Stimulated activated naive CD8-positive, alpha-beta T cell treated with anti-CD3 and anti-CD28 coated beads, Interleukin-15, Interleukin-2, amounts not matched to agents 100 U/mL and 50 U/mL, for 24 hours (primary cell): ENCODE measurements at places on chromosomes 7 and 10.

GRCh38 chr7:121874298-121874697 is 1.3 kb downstream of the PTPRZ1 start:
- no peak for DNase-seq

- no peak for DNase-seq
These were observed 24.2 kb upstream of the PRR15 start for GRCh38 chr7:29539471-29539870.

- peak; percentile 82 for DNase-seq
These were observed 46.2 kb downstream of the RGS10 start for GRCh38 chr10:119496273-119496672.

- peak; percentile 74 for DNase-seq
These were observed 50.6 kb upstream of the ITGB1 start for GRCh38 chr10:33008499-33009243.

GRCh38 chr10:4561296-4561695 is 264.7 kb upstream of the AKR1E2 start:
- no peak for DNase-seq

GRCh38 chr7:35652124-35652523 is 42.8 kb downstream of the HERPUD2 start:
- DNase-seq: peak; percentile 43

GRCh38 chr7:141436139-141436538 is 115.1 kb upstream of the AGK start:
- no peak for DNase-seq

- no peak for DNase-seq
These were observed 12.4 kb downstream of the FOXL3 start for GRCh38 chr7:302054-302992.

- no peak for DNase-seq
These were observed 99.2 kb upstream of the PDCD4 start for GRCh38 chr10:110772454-110773025.

DNA sequence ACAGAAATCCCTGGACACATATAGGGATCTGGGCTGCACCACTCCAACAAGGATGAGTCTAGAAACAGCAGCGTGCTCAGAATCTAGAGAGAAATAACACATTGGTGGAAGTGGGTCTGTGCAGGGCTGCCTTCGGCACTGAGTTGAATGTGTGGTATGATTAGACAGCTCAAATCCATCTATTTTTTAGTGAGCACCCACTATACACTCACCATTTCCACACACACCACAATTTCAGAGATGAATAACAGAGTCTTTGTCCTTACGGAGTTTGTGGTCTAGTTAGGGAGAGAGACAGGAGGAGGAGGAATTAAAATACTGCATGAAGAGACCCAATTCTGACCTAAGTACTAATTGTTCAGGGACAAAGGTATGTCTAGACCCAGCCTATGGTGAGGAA is 44.2 kb downstream of the JAZF1 start:
- no peak for DNase-seq

DNA sequence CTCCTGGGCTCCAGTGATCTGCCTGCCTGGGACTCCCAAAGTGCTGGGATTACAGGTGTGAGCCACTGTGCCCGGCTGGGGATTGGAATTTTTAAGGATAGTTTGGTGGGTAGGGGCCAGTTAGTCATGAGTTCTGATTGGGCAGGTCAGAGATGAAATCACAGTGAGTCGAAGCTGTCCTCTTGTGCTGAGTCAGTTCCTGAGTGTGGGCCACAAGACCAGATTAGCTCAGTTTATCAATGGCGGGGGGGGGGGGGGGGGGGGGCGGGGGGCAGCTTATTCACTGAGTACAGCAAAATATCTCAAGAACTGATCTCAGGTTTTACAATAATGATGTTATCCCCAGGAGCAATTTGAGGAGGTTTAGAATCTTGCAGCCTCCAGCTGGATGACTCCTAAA is 11.6 kb upstream of the ERCC6 start:
- no peak for DNase-seq

DNA sequence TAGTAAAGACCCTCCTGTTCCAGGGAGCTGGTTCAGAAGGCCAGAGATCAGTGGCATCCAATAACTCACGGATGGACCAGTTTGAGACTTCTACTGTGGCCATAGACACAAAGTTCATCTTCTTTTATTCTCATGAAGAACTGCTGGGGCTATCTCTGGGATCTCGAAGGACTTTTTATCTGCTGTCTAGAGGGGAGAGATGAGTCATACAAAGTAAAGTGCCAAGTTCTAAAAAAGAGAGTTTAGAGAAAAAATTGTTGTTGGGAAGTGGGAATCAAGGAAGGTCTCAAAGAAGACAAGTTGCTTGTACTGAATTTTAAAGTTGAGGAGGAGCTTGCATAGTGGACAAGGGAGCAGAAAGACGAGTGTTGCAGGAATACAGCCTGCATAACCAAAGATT is 8.0 kb upstream of the FAM221A start:
- DNase-seq: no peak

DNA sequence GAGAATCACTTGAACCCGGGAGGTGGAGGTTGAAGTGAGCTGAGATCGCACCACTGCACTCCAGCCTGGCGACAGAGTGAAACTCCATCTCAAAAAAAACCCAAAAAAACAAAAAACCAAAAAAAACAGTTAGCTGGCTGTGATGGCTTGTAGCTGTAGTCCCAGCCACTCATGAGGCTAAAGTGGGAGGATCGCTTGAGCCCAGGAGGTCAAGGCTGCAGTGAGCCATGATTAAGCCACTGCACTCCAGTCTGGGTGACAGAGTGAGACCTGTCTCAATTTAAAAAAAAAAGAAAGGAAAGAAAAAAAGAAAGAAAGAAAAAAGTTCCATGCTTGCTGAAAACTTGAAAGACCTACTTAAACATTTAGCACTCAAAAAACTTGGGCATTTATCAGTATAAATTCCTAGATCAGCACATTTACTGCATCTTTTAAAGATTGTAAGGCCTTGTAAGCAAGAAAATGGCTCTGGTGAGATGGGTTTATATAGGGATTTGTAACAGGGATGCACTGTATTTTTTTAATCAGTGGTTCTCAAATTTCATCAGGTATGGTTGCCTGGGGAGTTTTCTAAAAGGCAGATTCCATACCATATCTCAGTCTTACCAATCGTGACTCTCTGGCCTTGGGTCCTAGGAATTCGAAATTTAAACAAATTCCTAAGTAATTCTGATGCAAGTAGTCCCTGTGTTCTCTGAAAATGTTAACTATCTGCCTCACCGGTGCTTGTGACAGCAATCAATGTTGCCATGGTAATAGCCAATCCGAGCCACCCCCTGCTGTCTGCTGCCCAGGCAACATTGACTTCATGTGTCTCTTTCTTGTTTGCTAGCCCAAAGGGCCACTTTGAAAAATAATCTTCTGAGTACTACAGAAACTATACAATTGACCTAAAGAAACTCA is 11.5 kb upstream of the NT5C2 start:
- DNase-seq: no peak

DNA sequence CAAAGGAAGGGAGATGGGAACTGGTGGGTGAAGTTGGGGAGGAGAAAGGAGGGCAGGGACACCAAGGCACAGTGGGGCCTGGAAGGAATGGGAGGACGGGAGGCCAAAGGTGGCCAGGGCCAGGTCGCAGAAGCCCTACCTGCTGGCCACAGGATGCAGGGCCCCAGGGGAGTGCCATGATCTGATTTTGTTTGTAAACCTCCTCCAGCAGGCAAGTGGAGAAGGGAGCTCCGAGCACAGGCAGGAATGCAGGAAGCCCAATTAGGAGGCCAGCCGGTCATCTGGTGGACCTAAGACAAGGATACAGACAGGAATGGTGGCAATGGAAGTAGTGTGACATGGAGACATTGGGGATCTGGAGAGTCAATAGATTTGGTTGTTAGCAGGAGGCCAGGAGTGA is 107.0 kb upstream of the ZMIZ1 start:
- DNase-seq: no peak

DNA sequence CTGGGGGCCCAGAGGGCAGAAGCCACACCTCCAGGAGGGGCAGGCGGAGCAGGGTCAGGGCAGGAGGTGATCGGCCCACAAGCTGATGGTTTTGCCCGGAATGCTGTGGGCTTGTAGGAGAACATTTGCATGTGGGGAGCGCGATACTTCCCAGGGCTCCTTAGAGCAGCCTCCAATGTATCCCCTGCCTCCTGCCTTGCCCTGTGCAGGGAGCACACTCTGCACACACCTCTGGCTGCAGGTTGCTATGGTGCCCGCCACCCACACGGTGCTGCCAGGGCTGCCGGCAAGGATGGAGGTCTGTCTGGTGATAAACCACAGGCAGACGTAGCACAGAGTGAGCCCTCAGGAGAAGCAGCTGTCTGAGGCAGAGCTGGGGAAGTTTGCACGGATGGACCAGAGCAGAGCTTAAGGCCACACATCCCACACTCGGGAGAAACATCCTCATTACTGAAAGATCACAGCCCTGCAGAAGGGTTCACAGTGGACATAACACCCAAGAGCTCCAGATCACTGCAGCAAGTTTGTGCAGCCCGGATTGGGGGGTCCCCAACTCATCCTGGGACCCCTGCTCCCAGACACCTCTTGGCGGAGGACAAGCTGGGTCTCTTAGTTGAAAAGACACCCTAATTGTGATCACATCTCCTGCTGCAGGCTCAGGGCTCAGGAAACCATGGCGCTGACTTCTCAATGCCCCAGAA is 41.8 kb downstream of the VIPR2 start:
- no peak for DNase-seq

DNA sequence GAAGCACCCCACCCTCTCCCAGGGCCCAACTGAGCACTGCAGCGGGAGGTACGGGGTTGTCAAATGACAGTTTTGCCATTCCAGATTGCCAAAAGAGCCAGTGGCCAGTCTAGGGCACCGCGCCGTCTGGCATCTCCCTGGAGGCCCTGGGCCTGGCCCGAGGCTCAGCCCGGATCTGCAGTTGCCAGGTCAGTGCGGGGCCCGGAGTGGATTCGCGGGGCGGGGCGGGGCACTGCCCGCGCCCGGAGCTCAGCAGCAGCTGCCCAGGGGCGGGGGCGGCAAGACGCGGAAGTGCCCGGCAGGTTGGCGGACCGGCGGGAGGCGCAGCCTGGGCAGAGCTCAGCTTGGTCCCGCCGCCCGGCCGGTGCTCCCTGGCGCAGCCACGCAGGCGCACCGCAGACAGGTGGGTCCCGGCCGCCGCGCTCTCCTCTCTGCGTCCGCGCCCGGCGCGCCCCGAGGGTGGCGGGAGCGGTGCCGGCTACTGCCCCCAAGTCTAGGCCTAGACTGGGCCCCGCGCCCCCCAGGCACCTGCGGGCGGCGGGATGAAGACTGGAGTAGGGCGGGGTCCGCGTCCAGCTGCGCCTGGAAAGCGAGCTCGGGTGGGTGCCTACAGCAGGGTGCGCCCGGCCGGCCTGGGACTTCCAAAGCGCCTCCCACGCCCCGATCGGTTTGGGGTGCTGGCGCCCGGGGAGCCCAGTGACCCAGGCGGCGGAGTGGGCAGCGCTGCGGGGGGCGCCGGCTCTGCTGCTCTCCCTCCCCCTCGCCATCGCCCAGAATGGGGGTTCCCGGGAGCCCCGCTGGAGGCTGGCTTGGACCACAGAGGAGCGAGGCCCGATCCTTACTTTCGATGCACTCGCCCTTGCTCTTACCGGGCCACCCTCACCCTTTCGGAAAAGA is at the start of gene IRF5:
TSS of gene IRF5 (plus strand) at position 281 of the 897 bp plus-strand sequence. CDS start 4,155 bp downstream, outside the sequence.
- DNase-seq: peak; percentile 43

DNA sequence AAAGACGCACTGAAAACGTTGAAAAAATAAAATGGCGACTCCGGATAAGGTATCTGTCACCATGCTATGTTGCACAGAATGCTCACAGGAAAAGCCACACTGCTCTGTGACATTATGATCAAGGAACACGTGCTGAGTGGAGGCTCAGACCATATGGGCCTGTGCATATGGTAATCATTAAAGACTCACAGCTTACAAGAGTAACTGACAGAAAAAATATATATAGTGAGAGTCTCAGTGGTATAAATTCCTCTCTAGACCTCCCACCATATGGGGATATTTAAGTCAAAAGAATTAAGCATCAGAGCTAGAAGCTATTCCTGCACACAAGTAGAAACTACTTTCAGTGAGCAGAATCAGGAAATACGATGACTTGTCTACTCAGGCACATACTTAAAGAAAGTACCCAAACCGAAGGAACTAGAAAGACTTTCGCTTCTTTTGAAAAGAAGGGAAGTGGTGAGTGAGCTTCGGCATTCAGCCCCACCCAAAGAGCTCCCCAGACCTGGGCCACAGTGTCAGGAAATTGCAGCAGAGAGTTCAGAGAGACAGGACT is 65.1 kb upstream of the MPP7 start:
- DNase-seq: peak; percentile 56

GRCh38 chr10:93757801-93758507 is at the start of gene LGI1:
Gene LGI1 (plus strand): TSS chr10:93757936. CDS start chr10:93758145, 209 bp downstream.
- DNase-seq: no peak

DNA sequence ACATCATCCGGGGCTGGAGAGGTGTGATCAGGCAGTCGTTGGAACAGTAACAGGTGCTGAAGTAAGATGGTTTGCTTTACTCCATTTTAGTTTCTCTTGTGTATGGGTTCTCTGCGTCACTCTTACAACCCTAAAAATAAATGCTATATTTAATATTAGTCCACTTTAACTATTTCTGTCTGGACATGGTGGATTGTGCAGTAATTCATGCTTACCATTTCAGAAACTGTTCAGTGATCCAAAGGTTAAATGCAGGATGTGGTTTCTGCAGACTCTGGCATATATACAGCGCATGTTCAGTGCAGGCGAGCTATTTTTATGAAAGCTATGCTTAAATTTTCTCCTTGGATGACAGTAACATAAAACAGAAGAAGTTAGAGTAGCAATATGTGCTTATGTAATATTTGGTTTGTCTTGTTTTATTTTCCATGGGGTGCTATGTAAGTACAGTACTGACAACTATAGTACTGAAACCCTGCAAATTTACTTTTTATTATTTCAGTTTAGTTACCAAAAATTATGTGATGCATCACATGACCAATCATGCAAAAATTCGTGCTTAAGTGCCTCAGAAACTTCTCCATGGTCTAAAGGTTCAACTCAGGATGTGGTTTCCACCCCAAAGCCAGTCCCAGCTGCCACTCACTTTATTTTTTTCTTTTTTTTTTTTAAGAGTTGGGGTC is 46.6 kb upstream of the GRID1 start:
- no peak for DNase-seq

DNA sequence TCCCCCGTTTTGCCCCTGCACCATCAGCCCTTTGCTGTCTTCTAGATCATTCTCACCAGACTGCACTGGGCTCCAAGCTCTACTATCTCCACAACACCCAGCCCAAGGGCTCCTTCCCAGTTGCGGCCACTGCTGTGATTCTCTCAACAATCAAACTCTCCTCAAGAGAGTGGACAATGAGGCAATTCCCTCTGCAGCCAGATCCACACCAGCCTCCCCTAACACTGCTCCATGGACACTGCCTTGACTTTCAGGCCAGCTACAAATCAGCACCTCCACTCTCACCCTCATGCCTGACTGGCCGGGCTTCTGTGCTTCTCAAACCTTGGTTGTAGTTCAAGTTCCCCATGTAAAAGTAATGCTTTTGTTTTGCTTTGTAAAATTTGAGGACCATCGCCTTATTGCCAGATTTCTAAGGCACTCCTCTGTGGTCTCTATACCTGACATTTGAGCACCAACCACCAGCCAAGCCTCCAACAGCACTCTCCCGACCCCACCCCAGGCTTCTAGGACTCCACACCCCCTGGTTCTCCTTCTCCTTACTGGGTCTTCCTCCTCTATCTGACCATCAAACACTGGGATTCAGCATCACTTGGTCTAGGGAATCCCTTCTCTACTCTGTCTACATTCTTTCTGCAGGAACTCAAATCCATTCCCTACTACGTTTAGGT is 45.4 kb downstream of the PPIF start:
- DNase-seq: no peak
